Nucleus accumbens (tissue), 56 donors: ENCODE measurements at places on chromosomes 4 and X.

DNA sequence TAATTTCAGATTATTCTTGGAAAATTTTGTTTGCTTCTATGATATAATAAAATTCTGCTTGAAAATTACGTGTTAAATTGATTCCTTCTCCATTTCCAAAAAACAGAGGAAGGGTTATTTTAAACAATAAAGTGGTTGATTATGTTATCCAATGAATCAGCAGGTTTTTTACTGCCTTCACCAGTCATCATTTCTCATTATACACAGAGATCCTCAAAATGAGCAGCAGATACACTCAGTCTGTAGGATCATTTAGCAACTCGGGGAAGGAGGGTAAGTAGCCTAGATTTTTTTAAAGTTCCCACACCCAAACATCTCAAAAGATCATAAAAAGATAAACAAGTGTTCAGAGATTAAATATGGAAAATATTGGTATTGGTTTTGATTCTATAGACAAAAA is 6.8 kb upstream of the TMEM144 start:
- DNase-seq: no peak

- DNase-seq: no peak
Measured at GRCh38 chr4:4564522-4564921, 22.7 kb upstream of the STX18 start.

- no peak for DNase-seq
Measured at GRCh38 chr4:180641495-180641894, 1601.7 kb upstream of the TENM3 start.

DNA sequence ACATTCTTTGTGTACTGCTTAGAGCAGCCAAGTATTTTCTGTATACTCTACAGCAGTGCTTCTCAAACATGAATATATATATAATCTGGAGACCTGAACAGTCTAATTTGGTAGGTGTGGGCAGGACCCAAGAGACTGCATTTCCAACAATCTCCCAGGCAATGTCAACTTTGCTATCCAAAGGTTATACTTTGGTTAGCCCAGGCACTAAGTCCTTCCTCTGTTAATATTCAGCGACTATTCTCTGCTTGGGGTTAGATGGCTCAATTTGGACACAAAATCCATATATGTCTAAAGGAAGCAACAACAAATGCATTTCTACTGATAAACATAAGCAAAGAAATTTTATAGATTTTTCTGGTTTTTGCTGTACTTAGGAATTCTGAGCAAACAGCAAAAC is 480.0 kb upstream of the RPS6KA3 start:
- DNase-seq: no peak

DNA sequence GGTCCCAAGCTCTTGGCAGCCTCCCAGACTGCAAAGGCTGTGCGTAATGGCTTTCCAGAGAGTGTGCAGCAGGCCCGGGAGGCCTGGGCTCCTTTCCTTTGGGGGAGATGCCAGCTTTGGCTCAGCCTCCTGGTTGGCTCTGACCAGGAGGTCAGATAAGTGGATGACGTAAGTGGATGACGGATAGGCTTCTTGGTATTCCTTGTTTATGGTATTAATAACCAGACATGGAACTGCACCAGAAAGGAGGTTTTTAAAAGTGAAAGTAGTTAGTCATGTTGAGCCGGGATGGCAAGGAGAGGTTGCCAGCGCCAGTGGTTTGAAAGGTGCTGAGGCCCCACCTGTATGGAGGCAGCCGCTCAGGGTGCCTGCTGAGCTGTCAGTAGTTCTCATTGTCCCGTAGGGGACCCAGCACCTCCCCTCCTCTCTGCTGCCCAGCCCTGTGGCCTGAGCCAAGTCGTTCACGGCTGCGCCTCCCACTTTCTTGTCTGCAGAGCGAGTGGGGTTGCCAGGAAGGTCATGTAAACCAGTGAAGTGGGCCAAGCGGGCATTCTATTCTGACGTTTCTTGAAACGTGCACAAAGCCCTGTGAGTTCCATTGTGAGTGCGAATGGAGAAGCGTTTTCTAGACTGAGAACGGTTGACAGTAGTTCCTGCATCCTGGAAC is 28.7 kb upstream of the STOX2 start:
- DNase-seq: peak; percentile 64

GRCh38 chr4:135382280-135382959 is 1180.8 kb upstream of the PABPC4L start:
- DNase-seq: no peak

DNA sequence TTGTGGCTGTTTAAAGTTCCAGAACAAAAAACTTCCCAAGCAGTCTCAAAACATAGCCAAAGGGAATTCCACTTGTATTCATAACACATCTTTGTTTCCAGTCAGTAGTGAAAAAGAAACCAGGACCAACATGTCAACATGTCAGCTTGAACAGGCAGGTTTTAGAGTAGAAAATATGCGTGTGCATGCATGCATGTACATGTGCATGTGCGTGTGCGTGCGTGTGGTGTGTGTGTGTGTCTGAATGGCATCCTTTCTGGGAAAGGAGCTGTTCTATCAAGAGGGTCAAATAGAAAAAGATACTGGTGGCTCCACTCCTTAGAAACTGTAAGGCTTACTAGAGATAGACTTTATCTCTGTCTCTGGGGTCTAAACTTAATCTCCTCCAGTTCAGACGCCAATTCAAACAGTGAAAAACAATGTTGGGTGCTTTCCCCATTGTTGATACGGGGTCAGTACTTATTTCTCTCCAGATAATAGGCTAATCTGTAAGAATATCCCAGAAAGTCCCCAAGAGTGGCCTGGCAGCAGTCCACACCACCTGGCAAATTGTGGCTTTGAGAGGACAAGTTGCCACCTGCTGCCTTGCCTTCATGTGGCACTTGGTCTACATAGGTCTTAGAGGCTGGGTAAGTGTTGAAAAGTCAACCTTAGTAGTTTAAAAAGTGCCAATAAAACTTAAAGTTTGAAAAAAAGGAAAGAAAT is 110.4 kb downstream of the SCD5 start:
- DNase-seq: no peak

GRCh38 chr4:173731257-173731656 is 201.2 kb upstream of the HAND2 start:
- DNase-seq: no peak

DNA sequence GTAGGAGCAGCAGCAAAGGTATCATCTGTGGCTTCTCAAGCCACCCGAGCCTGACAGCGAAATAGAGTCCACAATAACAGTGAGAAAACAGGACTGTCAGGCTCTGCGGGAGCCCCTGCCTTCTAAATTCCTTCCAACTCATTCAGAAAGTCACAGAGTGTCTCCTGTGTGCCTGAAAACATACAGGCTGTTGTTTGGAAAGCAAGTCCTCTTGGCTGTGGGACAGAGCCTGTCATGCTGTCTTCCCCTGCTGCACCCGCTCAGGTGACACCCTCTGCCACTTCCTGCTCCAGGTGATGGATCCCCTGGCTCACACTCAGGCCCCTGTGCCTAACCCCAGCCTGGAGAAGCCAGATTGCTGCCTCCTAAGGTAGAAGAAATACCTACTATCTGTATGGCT is 152.3 kb downstream of the RAB28 start:
- no peak for DNase-seq

- DNase-seq: no peak
Measured at GRCh38 chr4:74638689-74639088, 155.6 kb downstream of the BTC start.

DNA sequence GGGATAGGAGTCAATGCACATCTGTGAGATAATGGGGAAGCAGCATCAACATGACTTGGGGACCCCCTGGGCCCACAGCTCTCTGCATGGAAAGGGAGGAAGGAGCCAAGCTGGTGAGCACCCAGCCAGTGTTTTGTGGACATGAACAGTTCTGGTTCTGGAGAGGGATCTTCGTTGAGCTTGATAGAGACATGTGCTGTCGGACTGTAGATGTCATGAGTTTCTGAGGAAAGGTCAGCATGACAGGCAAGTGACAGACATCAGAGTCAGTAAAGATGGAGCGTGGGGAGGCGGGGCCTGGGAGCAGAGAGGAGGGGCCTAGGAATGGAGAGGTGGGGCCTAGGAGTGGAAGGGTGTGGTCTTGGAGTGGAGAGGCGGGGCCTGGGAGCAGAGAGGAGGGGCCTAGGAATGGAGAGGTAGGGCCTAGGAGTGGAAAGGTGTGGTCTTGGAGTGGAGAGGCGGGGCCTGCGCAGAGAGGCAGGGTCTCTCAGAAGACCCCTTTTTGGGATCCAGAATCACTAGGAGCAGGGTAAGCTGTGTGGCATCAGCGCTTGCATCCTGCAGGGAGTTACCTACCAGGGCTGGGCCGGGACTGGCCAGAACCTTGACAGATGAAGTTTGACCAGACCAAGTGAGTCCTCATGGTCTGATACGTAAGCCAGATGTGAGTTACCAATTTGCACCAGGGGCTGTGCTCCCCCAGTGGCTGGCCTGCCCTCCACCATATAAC is 33.7 kb downstream of the PIGG start:
- DNase-seq: no peak

DNA sequence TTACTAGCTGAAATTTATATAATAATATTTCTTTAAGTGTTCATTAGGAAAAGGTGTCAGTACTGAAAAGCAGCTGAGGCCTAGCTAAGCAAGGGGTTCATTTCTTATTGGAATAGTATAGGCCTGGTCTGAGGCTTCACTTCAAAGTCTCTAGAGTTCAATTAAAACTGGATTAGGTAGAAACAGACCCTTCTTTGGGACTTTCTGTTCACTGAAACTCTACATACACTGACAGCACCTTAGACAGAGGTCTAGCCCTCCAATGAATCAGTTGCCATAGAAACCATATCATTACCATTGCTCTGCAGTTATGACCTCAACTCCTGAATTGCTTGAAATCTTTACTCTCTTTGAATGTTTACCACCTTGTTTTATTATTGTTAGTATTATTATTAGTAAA is 86.4 kb upstream of the MAB21L2 start:
- no peak for DNase-seq

DNA sequence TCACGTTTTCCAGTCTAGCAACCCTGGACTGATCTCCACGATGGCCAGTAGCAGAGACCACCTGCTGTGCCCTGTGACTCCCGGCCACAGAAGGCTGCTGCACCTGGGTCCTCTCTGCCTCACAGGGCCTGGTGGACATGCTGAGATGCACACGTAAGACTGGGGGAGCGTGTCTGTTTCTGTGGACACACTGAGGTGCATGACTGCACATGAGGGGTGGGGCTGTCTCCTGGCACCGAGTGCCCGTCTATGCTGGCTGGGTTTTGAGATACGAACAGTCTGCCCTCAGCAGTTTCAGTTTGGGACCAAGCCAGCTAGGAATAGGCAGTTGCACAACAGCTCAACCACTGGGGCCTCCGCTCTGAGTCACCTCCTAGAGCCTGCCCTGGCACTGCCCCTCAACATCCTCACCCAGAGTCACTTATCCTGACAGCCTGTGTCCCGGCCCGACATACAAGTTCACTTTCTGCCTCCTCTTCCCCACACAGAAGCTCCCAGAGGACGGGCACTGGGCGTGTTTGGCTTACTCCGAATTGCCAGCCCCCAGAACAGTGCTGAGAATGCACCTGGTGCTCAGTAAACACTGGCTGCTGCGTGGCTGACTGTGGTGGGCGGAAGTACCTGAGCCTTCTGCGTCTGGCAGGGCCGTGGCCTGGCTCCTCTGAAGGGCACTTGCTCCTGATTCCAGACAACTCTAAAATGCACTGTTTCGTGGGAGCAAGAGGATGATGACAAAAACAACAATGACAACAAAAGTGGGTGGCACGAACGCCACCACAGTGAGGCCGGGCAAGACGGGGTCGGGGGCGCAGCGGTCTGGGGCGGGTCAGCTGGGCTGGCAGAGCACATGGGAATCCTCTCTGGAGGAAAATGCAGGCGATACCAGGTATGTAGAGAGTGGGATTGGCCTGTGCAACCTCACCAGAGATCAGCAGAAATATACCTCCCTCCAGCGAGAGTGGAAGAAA is 30.9 kb downstream of the RNF212 start:
- DNase-seq: no peak

DNA sequence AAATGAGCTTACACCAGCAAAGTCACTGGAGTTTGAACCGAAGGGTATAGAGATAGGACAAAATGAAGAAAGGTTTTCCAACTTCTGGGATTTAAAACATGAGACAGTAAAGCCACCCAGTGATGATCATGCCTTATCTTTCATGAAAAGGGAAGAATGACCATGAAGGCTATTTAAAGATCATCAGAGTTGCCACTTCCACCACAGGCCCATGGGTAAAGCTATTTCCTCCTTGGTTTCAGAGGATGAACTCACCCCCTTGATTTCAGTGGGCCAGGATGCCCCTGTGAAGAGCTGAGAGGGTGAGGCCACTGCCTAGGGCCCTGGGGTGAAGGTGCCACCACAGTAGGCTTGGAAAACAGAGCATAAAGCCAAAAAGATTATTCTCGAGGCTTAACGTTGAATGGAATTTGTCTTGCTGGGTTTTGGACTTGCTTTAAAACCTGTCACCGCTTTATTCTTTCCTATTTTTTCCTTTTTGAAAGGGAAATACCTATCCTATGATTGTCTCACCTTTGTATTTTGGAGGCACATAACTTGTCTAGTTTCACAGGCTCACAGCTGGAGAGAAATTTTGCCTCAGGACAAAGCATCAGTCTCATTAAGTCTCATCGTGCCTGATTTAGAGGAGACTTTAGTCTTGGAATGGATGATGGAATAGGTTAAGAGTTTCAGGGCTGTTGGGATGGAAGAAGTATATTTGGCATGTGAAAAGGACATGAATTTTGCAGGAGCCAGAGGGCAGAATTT is 254.0 kb downstream of the SNCA start:
- DNase-seq: no peak

- DNase-seq: no peak
Measured at GRCh38 chr4:127416115-127416514, 216.6 kb upstream of the INTU start.

DNA sequence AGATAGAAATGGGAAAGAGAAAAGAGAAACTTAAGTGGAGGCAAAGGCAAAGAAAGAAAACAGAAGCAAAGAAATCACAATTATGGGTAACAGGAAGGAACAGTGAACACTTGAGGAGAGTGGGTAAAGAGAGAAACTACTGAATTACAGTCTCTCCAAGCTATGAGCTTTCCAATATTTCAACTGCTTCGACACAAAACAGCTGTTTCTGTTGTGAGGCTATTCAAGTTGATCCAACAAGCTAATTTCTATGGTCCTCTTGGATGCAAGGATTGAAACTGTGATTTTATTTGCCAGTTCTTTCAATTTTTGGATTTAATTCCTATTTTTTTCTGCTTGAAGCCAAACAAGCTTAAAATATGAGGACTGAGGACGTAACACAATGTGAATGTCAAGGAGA is 80.5 kb upstream of the ADGRA3 start:
- no peak for DNase-seq

- no peak for DNase-seq
Measured at GRCh38 chr4:48180234-48180633, 46.2 kb upstream of the TXK start.

- DNase-seq: no peak
Measured at GRCh38 chr4:77193511-77194102, 36.6 kb downstream of the CCNG2 start.

DNA sequence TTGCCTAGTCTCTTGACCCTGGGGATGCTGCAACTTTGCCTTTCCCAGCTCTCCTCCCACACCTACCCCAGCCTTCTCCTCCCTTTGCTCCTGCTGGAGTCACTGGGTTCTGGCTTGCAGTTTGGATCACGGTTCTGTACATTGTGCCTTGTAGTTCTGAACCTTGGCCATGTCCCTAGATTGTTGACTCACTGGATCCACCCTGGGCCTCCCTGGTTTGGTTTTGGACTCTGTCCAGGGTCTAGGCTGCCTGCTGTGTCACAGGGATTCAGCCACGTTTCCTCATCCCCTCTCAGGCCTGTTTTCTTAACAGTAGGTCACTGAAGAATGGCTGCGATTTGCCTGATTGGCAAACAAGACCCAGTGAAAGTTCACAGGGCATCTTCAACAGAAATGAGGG is 11.5 kb upstream of the GABRE start:
- no peak for DNase-seq

GRCh38 chr4:41216294-41217019 is 2.1 kb upstream of the APBB2 start:
- DNase-seq: peak; percentile 53

- DNase-seq: no peak
Measured at GRCh38 chrX:27619975-27620374, 29.8 kb downstream of the DCAF8L2 start.
